ENCODE measurements at places on chromosomes 5 and 9. TPM values are rescaled to one million over a fixed set of nuclear protein-coding genes. Genes with fewer than 3 reads are reported as not detected.

Gene PCDHB11
- 4.4 TPM for total RNA-seq

- no peak overlapping the region for H3K4me3 ChIP-seq
- H3K27ac ChIP-seq = no peak overlapping the region
- no peaks in the 10 kb centered on the region for H3K27me3 ChIP-seq
- H3K36me3 ChIP-seq = no peaks in the 10 kb centered on the region
- no peaks in the 10 kb centered on the region for H3K4me1 ChIP-seq
These were observed 56.9 kb downstream of the PDE6A start for GRCh38 chr5:149887622-149888183.

Gene CDKN2B
- 6.0 TPM for total RNA-seq

- H3K27ac ChIP-seq = no peak overlapping the region
- no peaks in the 10 kb centered on the region for H3K36me3 ChIP-seq
- no peaks in the 10 kb centered on the region for H3K27me3 ChIP-seq
- H3K4me3 ChIP-seq = no peak overlapping the region
These were observed 349.6 kb downstream of the SLIT3 start for GRCh38 chr5:168951356-168951755.

All from body of pancreas (tissue), 4 donors.